A549 (cell line): ENCODE measurements at places on chromosomes 2 and 18. TPM values are rescaled to one million over a fixed set of nuclear protein-coding genes. Genes with fewer than 3 reads are reported as not detected.

GRCh38 chr2:196503398-196503797 is 136.1 kb upstream of the CCDC150 start:
- no peak for DNase-seq

GRCh38 chr2:232632904-232633412 is 446 bp upstream of the EFHD1 start:
- peak; percentile 41 for DNase-seq

GRCh38 chr18:23619388-23619881 is 33.1 kb upstream of the NPC1 start:
- DNase-seq: no peak

- DNase-seq: no peak
Measured at GRCh38 chr2:202196727-202197126, 41.7 kb downstream of the SUMO1 start.

- no peak for DNase-seq
Measured at GRCh38 chr18:42977982-42978637, 137.4 kb downstream of the RIT2 start.

- no peak for DNase-seq
Measured at GRCh38 chr18:12569791-12570190, 88.1 kb downstream of the SPIRE1 start.

- DNase-seq: no peak
Measured at GRCh38 chr18:61980355-61980754, 87.5 kb upstream of the RNF152 start.

GRCh38 chr2:88022669-88022921 is 6.2 kb upstream of the RNU2-63P start:
- no peak for DNase-seq

DNA sequence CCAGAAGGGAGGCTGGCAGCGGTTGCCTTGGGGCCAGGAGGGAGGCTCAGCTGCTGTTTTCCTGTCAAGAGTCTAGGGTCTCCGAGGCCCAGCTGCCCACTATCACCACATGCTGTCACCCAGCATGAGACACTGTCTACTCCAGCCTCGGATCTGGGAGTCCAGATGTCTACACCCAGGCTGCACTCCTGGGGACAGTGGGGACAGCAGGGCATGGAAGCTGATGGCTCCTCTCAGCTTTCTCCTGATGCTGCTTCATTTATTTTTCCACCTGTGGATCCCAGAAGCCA is 134.0 kb downstream of the PTGR3 start:
- no peak for DNase-seq

DNA sequence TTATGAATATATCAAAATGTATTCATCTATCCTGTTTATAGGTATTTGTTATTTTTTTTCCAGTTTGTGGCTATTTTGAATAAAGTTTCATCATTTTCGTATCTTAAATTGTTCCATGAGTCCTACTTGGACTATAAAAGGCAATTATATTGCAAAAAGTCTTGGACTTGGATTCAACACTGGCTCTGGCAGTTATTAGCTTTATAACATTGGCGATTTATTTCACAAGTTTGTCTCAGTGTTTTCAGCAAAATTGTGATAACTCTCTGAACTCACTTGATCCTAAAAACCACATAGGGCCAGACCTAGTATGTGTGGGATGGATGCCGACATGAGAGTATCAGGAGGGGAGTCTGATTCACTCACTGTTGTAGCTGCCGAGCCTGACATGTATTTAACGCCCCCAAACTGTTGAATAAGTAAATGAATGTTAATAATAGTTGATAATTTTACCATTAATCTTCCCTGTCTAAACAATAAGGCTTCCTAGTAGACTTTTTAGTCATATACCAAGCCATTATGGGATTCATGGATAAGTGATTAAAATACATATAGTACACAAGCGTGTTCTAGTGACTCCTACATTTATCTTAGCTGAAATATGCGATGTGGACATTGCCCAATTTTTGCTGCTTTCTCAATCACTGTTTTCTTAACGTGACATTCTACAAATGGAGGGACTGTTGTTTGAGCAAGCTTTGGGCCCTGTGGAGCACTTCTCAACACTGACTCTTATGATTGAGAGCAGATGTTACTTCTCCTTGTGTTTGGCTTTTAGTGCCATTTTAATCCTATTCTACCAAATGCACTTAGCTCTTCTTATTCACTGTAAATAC is 907.6 kb downstream of the EPHA4 start:
- DNase-seq: no peak

GRCh38 chr2:36559221-36559942 is 38.6 kb downstream of the FEZ2 start:
- DNase-seq: no peak

GRCh38 chr2:177434475-177434874 is 41.9 kb downstream of the AGPS start:
- no peak for DNase-seq

The HRH4 gene
- 0.04 to 0.07 TPM (median 0.07 TPM) in 3 replicates for polyA plus RNA-seq

The CXCR4 gene
- 0.09 to 0.12 TPM (median 0.12 TPM) in 3 replicates for polyA plus RNA-seq

The SPTBN1 gene
- 105 to 117 TPM (median 115 TPM) in 3 replicates for polyA plus RNA-seq

The CABYR gene
- polyA plus RNA-seq: 14.8 to 17.7 TPM (median 15.2 TPM) in 3 replicates

The PLGLB2 gene
- polyA plus RNA-seq: 0.51 to 0.76 TPM (median 0.59 TPM) in 3 replicates

The UGGT1 gene
- 22.4 to 26.5 TPM (median 24.2 TPM) in 3 replicates for polyA plus RNA-seq

The SERPINB2 gene
- not detected in 3 replicates for polyA plus RNA-seq

The SLC5A7 gene
- polyA plus RNA-seq: not detected in 3 replicates

The C18orf32 gene
- 12.7 to 14.5 TPM (median 13.1 TPM) in 3 replicates for polyA plus RNA-seq
